ENCODE measurements at places on chromosomes 6 and 20.

DNA sequence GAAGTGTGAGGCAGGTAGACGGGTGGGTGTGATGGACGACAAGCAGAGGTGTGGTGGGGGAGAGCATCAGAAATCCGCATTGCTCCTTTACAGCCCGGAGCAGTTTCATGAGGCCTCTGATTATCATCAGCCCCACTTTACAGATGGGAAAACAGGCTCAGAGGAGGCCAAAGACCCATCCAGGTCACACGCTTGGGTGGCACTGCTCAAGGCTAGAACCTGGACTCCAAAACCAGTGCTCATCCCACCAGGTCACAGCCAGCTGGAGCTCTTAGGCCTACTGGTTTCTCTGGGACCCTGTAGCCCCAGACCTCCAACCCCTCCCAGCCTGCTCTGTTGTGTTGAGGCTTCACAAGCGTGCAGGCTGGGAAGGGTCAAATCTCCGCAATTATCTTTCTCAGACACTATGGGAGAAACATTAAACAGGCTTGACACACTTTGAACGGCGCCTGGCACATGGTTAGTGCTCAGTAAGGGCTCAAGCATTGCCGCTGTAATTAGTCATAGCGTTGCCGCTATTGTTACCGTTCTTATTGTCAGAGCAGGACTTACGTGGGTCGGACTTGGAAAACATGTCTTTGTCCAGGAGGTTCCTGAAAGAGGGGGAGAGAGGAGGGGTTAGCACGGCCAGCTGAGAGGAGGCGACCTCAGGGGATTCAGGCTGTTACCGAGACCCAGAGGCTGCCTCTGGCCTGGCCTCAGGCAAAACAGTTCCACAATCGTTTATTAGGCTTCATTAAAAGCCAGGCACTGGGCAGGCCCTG lies 16.6 kb downstream of the CPNE5 start:
- DNase-seq: no peak

GRCh38 chr6:104957301-104958177 lies 632 bp downstream of the LIN28B start:
- DNase-seq: no peak

GRCh38 chr6:166796610-166797009 lies 159.7 kb downstream of the RNASET2 start:
- DNase-seq: no peak

GRCh38 chr6:127518710-127519468 lies at the start of gene MTCL3:
Gene MTCL3, minus strand, starts transcription at chr6:127519335.
- DNase-seq: no peak

DNA sequence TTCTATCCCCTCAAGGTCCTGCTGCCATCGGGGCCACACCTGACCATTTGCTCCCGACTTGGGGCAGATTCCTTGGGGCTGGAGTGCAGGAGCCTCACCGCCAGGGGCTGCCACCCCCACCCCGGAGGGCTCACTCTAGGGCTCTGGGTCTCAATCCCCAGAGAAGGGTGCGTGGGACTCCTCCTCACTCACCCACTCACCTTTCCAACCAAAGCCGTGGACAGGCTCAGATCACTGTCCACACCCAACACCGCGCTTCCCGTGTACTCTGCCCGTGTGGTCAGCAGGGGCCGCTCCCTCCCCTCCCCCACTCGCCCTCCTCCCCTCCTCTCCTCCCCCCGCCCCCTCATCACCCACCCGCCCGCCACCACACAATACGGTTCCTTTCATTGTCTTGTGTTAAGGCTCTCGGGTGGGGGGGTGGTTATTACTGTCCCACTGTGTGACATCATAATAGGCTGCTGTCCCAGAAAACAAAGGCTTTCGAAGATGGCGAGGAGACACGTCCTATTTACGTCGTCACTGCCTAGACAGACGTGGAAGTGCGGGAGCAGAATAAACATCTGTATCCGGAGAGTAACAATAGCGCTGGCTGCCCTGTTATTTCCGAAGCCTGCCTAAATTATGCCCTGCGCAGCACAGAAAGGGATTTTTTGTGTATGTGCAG lies 85.8 kb downstream of the YTHDF1 start:
- no peak for DNase-seq

DNA sequence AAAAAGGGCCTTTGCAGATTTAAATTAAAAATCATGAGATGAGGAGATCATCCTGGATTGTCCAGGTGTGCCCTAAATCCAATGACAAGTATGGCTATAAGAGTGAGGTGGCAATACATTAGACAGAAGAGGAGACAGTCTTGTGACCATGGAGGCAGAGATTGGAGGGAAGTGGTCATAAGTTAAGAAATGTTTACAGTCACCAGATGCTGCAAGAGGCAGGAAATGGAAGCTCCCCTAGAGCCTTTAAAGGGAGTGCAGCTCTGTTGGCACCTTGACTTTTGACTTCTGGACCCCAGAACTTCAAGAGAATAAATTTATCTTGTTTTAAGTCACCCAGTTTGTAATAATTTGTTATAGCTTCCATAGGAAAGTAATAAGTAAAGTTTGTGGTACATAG lies 61.1 kb downstream of the HMGN3 start:
- no peak for DNase-seq

DNA sequence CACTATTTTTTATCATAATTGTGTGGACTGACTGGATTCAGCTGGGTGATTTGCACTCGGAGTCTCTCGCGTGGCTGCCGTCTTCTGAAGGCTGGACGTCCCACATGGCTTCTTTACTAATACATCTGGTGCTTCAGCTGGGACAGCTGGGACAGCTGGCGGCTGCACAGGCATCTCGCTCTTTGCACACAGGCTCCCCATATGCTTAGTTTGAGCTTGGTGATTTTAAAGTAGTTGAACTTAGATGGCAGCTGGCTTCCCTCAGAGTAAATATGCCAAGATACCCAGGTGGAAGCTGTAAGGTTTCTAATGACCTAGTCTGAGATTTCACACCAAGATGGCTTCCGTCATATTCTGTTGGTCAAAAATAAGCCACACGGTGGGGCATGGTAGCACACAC lies 38.7 kb upstream of the PPP1R3G start:
- no peak for DNase-seq

DNA sequence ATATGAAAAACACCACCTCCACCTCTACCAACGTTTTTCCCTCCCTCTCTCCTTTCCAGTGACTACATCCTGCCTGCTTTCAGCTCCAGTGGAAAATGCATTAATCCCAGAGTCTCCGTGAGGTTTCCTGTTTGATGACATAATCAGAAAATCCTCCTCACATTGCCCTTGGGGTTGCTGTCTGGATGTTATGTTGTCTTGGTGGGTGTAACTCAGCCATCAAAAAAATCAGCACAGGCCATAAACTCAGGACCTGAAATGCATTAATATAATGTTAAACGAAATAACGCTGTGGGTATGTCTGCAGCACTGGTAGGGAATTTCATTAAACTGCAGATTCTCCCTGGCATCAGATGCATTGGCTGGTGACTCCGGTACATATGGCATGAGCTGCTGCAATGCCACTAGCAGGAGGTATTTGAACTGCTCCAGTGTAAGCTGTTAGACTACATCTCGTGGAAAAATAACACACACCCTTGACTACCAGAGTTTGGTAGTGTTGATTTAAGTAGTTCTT lies 297.8 kb downstream of the PRL start:
- DNase-seq: peak; percentile 45

GRCh38 chr6:170450916-170451761 lies 102.0 kb downstream of the PSMB1 start:
- DNase-seq: no peak

- DNase-seq: no peak
These were observed 488.0 kb upstream of the NOX3 start for GRCh38 chr6:155943635-155944034.

Measured in fibroblast of skin of left biceps (primary cell).